ENCODE measurements at places on chromosomes 3 and 15. TPM values are rescaled to one million over a fixed set of nuclear protein-coding genes. Genes with fewer than 3 reads are reported as not detected.

CDHR4 gene
- total RNA-seq, result 0.68 TPM

BNC1 gene
- 0.49 TPM for total RNA-seq

FEZF2 gene
- not detected for total RNA-seq

PLSCR5 gene
- total RNA-seq, result not detected

PLA2G4D gene
- not detected for total RNA-seq

TMEM207 gene
- total RNA-seq, result not detected

RETNLB gene
- not detected for total RNA-seq

SMCO1 gene
- not detected for total RNA-seq

EPHB3 gene
- 5.0 TPM for total RNA-seq

DNA sequence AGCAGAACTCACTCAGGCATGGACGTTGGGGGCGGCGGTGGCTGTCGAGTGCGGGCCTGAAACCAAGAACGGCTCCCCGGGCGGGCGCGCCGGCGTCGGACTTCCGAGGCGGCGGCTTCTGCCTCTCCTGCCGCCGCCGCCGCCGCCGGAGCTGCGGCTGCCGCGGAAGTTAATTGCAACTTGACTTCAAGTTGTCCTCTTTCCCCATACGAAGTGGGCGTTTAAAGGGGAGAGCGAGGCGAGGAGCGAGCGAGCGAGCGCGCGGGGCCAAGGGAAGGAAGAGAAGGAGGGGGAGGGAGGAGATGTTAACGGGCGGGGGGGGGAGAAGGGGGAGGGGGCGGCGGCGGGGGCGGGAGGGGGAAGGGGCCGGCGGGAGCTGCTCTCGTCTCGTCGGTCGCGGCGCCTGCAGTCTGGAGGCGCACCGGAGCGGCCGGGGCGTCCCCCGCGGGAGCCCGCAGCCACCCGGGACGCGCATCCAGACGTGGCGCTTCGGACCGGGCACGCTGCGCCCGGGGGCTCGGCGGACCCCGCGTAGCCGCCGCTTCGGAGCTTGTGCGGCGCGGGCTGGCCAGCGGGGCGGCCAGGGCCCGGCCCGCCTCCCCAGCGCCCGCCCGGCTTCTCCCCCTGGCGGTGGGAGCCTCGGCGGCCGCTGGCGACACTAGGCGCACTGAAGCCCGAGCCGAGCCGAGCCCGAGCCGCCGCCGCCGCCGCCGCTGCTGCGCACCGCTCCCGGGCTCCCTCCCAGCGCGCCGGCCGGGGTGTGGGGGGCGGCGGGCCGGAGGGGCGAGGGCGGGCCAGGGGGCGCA, 19.7 kb upstream of the SATB1 start:
- H3K27me3 ChIP-seq, result no peaks in the 10 kb centered on the region
- peak overlapping the region; percentile 29 for H3K27ac ChIP-seq
- no peak for DNase-seq
- H3K4me3 ChIP-seq, result peak overlapping the region; percentile 91

DNA sequence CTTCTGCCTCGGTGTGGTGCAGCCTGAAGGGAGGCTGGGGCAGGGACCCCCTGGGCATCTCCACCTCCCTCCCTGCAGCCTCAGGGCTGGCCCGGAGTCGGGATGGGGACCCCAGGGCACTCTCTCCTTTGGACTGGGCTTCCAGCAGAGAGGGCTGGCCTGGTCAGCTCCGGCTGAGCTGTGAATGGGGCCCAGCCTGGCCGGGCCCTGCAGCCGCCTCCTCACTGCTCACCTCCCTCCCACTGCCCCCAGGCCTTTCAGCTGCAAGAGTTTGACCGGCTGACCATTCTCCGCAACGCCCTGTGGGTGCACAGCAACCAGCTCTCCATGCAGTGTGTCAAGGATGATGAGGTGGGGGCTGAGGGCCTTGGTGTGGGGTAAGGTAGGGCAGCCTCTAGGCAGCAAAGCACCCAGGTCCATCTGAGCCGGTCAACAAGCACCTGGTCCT, 36.0 kb downstream of the PSTPIP1 start:
- peaks cover 4% of the 10 kb centered on the region for H3K36me3 ChIP-seq
- no peak overlapping the region for H3K4me3 ChIP-seq
- no peak overlapping the region for H3K27ac ChIP-seq
- no peaks in the 10 kb centered on the region for H3K4me1 ChIP-seq
- no peaks in the 10 kb centered on the region for H3K27me3 ChIP-seq

GRCh38 chr3:5213574-5213966, 26.1 kb downstream of the EDEM1 start:
- no peaks in the 10 kb centered on the region for H3K27me3 ChIP-seq
- DNase-seq, result no peak
- peaks cover 72% of the 10 kb centered on the region for H3K36me3 ChIP-seq
- H3K4me3 ChIP-seq, result no peak overlapping the region
- no peak overlapping the region for H3K27ac ChIP-seq
- H3K4me1 ChIP-seq, result peaks cover 3% of the 10 kb centered on the region

DNA sequence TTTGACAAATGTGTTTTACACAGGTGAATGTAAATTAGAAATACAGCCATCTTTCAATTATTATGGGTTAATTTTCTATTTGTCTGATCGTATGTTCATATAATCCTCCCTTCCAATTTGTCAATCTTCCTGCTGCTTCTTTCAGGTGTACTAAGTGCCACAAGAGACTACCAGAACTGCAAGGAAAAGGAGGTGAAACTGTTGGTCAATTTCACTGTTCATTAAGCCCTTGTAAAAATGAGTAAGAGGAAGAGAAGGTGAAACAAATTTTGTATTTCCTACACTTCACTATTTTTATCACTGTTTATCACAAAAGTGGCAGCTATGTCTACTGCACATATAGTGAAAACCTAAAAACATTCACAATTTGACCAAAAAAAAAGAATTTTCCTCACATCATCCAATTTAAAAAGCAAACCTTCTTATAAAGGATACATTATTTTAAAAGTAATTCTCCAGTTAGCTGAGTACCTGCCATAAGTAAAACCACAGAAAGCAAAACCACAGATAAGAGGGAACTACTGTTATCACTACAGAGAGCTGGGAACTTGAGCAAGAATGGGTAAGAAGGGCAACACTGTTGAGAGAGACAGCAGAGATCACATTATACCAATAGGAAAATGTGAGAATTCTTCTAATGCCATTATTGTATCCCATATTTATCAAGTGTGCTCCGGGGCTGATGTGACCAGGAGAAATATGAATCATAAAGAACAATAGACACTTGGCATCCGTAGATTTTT, 163.0 kb downstream of the TBC1D5 start:
- H3K4me3 ChIP-seq, result no peak overlapping the region
- no peaks in the 10 kb centered on the region for H3K27me3 ChIP-seq
- DNase-seq, result no peak
- no peak overlapping the region for H3K27ac ChIP-seq
- H3K36me3 ChIP-seq, result no peaks in the 10 kb centered on the region

- peak overlapping the region; percentile 53 for H3K4me3 ChIP-seq
- no peak for DNase-seq
- no peaks in the 10 kb centered on the region for H3K27me3 ChIP-seq
- peaks cover 29% of the 10 kb centered on the region for H3K4me1 ChIP-seq
- H3K27ac ChIP-seq, result peak overlapping the region; percentile 78
- H3K36me3 ChIP-seq, result no peaks in the 10 kb centered on the region
Observed at GRCh38 chr3:29759411-29760225, 478.7 kb downstream of the RBMS3 start.

DNA sequence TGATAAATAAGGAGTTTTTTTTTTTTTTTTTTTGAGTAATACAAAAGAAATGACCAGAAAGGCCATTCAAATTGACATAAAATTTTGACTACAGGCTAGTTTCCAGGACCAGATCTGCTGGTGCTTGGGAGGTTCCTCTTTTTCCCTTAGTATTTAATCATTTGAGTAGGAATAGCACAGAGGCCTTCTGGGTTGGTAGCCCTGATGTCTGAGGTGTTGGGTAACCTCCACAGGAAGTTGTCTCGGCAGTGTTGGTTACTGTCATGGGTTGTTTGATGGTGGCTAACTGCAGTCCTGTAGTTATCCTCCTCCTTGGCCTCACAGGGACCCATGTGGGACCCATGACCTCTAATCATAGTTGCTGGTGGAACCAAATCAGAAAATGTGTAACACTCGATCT, 91.1 kb downstream of the USP13 start:
- H3K4me3 ChIP-seq, result no peak overlapping the region
- H3K36me3 ChIP-seq, result peaks cover 11% of the 10 kb centered on the region
- H3K27me3 ChIP-seq, result no peaks in the 10 kb centered on the region

DNA sequence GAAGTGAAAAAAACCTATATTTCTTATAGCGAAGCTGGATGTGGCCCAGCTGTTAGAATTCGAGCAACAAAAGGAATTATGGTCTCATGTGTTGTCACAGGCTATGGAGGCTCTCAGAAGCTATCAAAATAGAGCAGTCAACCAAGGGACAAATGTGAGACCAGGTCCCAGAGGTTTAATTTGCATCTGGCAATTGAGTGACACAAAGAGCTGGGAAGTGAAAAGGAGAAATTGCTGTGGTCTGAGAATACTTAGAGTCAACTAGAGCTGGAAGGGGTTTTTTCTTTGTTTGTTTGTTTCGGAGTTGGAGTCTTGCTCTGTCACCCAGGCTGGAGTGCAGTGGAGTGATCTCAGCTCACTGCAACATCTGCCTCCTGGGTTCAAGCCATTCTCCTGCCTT, 61.3 kb upstream of the SMAD3 start:
- no peaks in the 10 kb centered on the region for H3K27me3 ChIP-seq
- no peak overlapping the region for H3K4me3 ChIP-seq
- H3K27ac ChIP-seq, result no peak overlapping the region

GRCh38 chr15:95194746-95195145, 963.4 kb downstream of the MCTP2 start:
- no peak overlapping the region for H3K27ac ChIP-seq
- H3K4me1 ChIP-seq, result no peaks in the 10 kb centered on the region
- H3K4me3 ChIP-seq, result no peak overlapping the region
- no peaks in the 10 kb centered on the region for H3K27me3 ChIP-seq
- H3K36me3 ChIP-seq, result no peaks in the 10 kb centered on the region

GRCh38 chr3:133152681-133153220, 114.6 kb downstream of the TMEM108 start:
- no peaks in the 10 kb centered on the region for H3K4me1 ChIP-seq
- H3K36me3 ChIP-seq, result no peaks in the 10 kb centered on the region
- DNase-seq, result no peak
- H3K4me3 ChIP-seq, result no peak overlapping the region

- H3K27me3 ChIP-seq, result no peaks in the 10 kb centered on the region
- no peak overlapping the region for H3K4me3 ChIP-seq
- no peaks in the 10 kb centered on the region for H3K36me3 ChIP-seq
- no peak for DNase-seq
- no peak overlapping the region for H3K27ac ChIP-seq
- H3K4me1 ChIP-seq, result peaks cover 6% of the 10 kb centered on the region
Observed at GRCh38 chr3:35659768-35660167, 20.4 kb downstream of the ARPP21 start.

DNA sequence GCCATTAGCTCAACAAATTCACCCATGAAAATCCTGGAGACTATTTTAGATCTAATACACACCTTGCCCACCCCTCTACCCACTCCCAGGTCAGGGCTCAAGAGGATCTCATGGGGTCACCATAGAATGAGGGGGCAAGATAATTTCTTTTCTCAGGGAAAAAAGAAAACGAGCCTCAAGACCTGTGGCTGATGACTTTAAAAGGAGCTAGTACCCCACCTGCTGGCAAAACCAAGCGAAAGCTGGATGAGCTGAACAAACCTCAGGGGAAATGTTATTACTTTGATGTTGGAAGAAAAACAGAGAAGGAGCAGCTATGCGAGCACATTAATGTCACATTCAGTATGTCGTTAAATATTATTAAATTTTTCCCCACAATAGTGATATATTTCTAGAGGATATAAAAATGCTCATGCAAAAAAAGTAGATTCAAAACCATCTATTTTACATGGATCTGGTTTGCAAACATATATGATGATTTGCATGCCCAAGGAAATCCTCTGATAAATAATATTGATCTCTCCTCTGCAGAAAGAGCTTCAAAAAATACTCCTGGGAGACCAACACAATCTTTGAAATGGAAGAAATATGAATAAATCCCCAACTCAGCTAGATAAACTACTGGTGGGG, 37.7 kb downstream of the PLD1 start:
- no peak overlapping the region for H3K27ac ChIP-seq
- peaks cover 25% of the 10 kb centered on the region for H3K4me1 ChIP-seq
- no peaks in the 10 kb centered on the region for H3K27me3 ChIP-seq
- peak overlapping the region; percentile 29 for H3K4me3 ChIP-seq

- no peaks in the 10 kb centered on the region for H3K4me1 ChIP-seq
- no peaks in the 10 kb centered on the region for H3K36me3 ChIP-seq
Observed at GRCh38 chr3:108718454-108718853, 38.8 kb downstream of the RETNLB start.
